CD4-positive, alpha-beta T cell (primary cell): ENCODE measurements at places on chromosomes 7 and 10. TPM values are rescaled to one million over a fixed set of nuclear protein-coding genes. Genes with fewer than 3 reads are reported as not detected.

The TMEM229A gene
- not detected for total RNA-seq

The HOXA5 gene
- not detected for total RNA-seq

DNA sequence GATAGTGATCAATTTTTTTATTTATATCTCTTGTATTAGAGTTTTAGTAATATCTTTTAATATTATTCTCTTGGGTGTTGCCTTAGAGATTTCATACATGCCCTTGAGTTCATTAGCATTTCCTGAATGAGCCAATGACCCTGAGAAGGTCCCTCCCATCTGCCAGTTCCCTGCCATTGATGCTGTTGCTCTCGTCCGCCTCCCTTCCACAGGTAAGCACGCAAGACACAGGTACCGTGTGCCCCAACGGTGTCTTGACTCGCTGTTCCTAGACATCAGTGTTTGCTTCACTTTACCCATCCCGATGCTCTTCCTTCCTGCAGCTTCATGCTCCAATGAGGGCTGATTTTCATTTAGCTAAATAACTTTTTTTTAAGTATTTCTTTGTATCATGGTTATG lies 19.7 kb upstream of the PWWP2B start:
- no peaks in the 10 kb centered on the region for H3K27me3 ChIP-seq
- H3K4me3 ChIP-seq, result no peak overlapping the region
- no peaks in the 10 kb centered on the region for H3K36me3 ChIP-seq
- no peaks in the 10 kb centered on the region for H3K4me1 ChIP-seq
- no peak overlapping the region for H3K27ac ChIP-seq

The C10orf120 gene
- total RNA-seq, result not detected
